ENCODE measurements at places on chromosomes 7 and 10. TPM values are rescaled to one million over a fixed set of nuclear protein-coding genes. Genes with fewer than 3 reads are reported as not detected.

The MYO3A gene
- not detected for polyA plus RNA-seq

The SLC25A13 gene
- polyA plus RNA-seq, result 10.2 TPM

The ZNF679 gene
- not detected for polyA plus RNA-seq

The WIPF3 gene
- not detected for polyA plus RNA-seq

The CPXM2 gene
- polyA plus RNA-seq, result 14.4 TPM

The EVX1 gene
- polyA plus RNA-seq, result not detected

The ZNF33A gene
- 3.9 TPM for polyA plus RNA-seq

The EEPD1 gene
- polyA plus RNA-seq, result 2.5 TPM

The ITPRIP gene
- 24.4 TPM for polyA plus RNA-seq

GRCh38 chr10:58773944-58774343 is 261.3 kb downstream of the BICC1 start:
- peak; percentile 41 for DNase-seq

DNA sequence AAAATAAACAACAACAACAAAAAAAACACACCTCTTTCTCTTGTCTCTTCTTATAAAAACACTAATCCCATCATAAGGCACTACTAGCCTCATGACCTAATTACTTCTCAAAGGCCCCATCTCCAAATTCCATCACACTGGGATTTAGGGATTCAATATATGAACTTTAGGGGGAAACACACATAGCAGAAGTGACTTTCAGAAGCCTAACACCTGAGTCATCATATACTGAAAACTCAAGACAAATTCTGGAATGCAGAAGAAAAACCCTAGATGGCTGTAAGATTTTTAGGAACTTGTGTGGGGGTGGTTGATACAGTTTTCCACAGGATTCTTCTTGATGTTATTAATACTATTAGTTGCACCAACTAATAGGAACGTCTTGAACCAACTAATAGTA is 33.7 kb upstream of the CSTF2T start:
- no peak for DNase-seq

DNA sequence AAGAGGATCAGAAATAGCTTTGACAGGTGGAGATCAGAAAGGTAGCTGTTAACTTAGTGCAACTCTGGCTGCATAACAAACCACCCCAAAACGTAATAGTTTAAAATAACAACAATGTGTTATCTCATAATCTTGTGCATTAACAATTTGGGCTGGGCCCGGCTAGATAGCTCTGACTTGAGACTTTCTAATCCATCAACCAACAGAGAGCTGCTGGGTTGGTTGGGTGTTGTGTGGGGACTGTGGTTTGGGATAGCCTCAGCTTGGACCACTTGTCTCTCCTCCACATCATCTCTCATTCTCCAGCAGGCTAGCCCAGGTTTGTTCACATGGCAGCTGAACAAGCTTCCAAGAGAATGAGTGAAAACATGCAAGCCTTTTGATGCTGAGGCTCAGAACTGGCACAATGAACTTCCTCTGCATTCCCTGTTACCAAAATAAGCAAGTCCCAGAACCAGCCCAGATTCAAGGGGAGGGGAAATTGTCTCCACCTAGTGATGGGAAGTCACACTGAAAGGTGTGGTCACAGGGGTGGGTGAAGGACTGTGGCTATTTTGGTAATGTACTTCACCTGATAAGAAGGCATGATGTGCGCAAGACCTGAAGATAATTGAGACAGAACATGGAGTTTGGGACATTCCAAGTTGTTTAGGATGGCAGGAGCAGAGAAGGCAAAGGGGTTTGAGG is 20.4 kb upstream of the ASAH2 start:
- no peak for DNase-seq

DNA sequence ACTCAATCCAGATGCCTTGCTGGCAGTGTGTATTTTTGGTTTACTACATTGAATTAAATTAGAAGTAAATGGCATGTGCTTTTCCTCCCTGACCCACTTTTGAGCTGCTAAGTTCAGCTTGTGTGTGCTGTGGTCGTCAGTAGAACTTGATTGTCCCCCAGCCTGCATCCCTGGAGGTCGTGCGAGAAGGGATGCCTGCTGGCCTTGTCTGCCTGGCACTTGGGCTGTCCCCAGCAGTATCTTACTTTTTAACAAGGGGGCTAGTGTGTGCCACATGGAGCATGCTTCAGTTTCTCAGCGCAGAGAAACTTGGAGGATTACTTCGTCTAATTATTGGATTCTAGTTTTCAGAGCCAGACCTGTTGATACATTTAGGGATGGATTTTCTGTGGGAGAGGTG is 80.2 kb downstream of the ADCY1 start:
- DNase-seq, result no peak

GRCh38 chr10:176677-177076 is 41.4 kb downstream of the ZMYND11 start:
- no peak for DNase-seq

DNA sequence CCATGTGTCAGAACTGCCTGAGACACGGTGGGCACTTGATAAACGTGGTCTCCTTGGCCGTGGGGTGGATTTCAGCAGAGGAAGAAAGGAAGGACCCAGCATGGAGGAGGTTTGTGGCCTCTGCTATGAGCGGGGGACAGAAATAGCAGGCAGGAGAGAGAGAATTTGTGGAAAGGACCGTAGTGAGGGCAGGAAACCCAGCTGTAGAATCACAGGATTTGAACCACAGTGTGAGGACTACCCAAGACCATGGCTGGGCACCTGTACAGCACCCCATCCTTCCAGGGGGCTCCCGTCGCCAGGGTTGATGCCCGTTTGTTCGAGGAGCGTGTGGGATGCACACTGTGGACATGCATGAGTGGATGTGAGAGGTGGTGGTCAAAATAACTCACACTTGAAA is 183.4 kb downstream of the PTPN20 start:
- no peak for DNase-seq

GRCh38 chr10:88471899-88472298 is 111.2 kb downstream of the RNLS start:
- DNase-seq, result no peak

DNA sequence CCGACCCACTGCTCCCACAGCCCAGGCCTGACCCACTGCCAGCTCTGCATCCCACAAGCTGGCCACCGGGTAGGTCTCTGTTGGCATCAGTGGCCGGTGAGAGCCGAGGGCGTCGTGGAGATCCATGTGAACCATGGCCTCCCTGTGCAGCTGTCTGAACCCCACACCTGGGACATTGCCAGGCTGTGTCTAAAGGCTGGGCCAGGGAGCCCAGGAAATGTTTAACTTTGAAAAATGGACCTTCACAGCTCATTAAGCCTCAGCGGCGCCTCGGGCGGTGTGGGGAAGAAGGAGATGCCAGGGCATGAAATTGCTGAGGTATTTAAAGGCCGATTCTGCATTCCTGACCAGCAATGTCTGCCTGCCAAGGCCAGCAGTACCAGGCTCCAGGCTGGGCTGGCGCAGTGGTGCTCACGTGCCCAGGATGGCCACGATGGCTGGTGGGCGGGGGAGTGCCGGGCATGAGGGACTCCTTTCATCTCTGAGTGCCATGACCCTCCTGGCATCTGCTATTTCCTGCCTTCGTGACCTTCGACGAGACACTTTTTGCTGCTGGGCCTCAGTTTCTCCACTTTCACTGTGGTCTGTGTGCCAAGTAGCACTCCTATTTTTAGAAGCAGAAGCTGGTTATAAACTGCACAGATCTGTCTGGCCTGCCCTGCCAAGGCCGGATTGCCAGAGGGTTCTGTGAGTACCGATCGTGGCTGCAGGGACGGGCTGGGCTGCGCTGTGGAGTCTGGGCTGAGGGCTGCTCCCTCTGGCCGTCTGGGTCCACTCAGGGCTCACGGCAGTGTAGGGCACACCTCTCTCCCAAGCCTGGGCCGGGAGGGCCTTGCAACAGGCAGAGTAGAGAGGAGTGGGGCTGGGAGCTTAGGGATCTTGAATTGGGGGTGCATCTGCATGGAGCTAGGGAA is 21.8 kb downstream of the ELFN1 start:
- DNase-seq, result no peak

- no peak for DNase-seq
These were observed 785 bp downstream of the DNTT start for GRCh38 chr10:96305019-96305418.

DNA sequence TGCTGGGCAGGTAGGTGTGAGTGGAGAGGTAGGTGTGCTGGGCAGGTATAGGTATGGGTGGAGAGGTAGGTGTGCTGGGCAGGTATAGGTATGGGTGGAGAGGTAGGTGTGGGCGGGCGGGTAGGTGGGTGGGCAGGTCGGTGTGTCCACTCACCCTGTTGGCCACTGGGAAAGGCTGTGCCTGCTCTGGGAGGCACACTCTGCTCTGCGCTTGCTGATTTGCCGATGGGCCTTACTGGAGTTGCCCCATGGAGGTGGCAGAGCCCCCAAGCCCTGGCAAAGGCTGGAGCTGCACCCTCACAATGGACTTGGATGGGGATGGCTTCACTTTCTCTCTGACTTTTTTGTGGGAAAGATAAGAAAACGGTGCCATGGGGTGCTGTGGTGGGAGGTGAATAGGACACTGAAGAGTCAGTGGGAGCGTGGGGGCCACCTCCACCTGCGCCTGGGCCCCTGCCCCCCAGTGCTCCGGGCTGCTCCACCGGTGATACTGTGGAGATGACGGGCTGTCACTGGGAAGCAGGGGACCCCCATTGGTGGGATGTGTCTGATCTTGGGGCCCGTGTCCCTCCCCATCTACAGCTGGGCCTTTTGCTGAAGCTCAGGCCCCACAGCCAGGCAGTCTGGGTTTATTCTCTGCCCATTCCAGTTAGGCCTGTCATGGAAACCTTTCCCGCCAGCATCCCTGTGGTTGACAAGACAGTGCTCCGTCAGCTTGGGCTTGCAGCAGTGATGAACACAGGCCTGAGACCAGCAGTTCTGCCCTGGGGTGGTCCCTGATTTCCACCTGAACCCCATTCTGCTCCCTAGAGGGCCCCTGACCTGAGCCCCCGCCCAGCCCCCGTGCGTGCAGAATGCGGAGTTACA is 75.0 kb downstream of the NKX6-2 start:
- DNase-seq, result no peak

- no peak for DNase-seq
These were observed 120.9 kb upstream of the KAT6B start for GRCh38 chr10:74705358-74705980.

GRCh38 chr7:55556492-55556891 is 15.8 kb downstream of the VOPP1 start:
- DNase-seq, result no peak

GRCh38 chr7:139132887-139133286 is 23.4 kb upstream of the ZC3HAV1 start:
- no peak for DNase-seq

- DNase-seq, result no peak
These were observed 1.2 kb downstream of the RARRES2 start for GRCh38 chr7:150340024-150340749.

GRCh38 chr10:131979336-131979735 is 2.4 kb downstream of the BNIP3 start:
- DNase-seq, result no peak

DNA sequence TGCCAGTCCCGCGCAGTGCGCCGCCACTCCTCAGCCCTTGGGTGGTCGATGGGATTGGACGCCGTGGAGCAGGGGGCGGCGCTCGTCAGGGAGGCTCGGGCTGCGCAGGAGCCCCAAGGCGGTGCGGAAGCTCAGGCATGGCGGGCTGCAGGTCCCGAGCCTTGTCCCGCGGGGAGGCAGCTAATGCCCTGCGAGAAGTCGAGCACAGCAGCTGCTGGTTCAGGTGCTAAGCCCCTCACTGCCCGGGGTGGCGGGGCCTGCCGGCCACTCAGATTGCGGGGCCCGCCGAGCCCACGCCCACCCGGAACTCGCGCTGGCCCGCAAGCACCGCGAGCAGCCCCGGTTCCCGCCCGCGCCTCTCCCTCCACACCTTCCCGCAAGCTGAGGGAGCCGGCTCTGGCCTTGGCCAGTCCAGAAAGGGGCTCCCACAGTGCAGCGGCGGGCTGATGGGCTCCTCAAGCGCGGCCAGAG is 14.4 kb upstream of the WASL start:
- no peak for DNase-seq

DNA sequence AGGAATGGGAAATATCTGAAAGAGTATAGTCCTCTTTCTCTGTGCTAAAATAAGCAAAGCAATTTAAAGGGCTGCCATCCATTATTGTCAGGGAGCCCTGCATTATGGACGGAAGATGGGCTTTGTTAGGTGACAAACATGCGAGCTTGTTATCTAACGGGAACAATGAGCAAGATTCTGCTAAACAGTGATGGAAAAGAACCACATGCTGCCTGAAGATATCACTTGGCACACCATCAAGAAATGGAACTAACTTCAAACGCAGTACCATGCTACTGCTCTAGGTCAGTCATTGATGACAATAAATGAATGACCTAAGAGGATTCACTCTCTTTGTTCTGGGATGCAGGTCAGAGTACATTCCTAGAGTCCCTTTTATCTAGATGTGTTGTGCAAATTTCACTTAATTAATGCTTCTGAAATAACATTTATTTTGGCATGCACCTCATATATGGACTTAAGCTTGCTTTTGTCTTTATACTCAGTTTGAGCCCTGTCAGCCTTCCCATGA is 175.7 kb upstream of the PTN start:
- DNase-seq, result no peak

DNA sequence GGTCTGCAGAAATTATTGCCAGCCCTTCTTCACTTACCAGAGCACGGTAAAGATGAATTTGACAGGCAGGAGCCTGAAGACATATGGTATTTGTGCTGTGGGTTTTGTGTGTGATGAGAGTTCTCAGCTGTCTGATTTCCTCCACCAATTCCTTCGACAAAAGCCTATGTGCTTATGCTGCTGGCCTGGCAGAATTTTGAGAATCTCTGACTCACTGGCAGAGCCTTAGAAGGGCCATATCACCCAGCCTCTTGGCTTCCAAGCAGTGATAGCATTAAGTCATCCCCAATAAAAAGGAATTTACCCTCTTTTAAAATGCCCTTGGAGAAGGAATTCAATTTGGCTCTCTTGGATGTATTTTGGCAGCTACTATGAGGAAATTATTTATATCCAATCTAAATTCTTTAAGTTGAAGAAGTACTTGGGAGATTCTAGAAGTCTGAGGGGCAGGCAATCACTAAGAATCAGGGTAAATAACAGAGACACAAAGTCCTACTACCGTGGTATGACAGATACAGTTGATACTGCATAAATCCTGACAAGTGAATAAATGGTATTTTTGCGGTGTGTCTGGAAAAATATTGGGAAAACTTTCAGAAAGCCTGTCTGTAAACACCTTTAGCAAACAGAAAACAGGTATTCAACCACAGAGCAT is 68.6 kb upstream of the EFCAB10 start:
- no peak for DNase-seq

DNA sequence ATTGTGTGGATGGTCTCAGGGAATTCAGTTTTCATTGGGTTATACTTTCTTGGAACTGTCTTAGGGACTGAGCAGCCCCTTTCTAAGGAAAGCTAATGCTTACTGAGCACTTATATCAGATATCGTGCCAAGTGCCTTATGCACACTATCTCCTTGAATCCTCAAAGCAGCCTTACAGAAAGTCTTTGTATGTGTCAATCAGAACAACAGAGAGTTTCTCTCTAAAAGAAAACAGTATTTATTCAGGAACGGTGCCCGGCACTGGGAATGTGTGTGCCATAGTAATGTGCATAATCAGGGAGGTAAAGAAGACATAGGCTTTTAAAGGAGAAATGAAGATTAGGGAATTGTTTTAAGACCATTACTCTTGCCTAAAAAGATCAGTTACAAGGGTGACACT is 17.3 kb downstream of the ANTXRL start:
- DNase-seq, result no peak

- DNase-seq, result no peak
These were observed 176.2 kb downstream of the RTKN2 start for GRCh38 chr10:62092301-62093030.

Measured in BJ (cell line).